ENCODE measurements at places on chromosomes 6 and 20.

- DNase-seq = no peak
Measured at GRCh38 chr6:105952772-105953690, 133.1 kb upstream of the PRDM1 start.

DNA sequence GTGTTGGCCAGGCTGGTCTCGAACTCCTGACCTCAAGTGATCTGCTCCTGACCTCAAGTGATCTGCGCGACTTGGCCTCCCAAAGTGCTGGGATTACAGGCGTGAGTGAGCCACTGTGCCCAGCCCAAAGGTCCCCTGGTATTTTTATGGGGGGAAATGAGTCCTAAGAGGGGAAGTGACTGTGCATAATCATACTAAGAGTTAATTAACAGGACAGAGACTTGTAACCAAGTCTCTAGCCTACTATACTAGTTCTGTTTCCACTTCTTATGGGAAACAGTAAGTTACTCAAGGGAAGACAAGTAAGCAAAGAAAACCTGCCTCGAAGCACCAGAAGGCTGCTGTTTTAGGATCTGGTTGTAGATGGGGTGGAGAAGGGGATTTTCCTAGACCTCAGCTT lies 27.9 kb downstream of the TCF15 start:
- DNase-seq = no peak

DNA sequence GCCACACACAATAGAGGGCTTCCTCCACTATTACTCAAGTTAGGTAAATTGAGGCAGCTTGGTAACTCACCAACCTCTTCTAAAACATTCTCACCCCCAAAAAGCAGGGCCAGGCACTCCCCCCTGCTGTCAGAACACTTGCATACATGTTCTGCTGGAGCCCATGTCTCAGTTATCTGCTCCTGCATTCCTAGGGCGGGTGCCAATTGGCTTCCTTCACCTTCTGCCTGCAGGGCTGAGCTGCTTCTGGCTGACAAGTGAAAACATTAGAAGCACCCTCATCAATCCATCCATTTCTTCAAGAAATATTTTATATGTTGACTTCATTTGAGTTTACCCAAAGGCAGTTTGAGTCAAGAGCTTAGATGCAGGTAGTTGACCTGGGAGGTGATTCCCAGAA lies 4.5 kb upstream of the ENTPD6 start:
- no peak for DNase-seq

- DNase-seq = no peak
Measured at GRCh38 chr6:72626126-72626525, 4.3 kb downstream of the KCNQ5 start.

DNA sequence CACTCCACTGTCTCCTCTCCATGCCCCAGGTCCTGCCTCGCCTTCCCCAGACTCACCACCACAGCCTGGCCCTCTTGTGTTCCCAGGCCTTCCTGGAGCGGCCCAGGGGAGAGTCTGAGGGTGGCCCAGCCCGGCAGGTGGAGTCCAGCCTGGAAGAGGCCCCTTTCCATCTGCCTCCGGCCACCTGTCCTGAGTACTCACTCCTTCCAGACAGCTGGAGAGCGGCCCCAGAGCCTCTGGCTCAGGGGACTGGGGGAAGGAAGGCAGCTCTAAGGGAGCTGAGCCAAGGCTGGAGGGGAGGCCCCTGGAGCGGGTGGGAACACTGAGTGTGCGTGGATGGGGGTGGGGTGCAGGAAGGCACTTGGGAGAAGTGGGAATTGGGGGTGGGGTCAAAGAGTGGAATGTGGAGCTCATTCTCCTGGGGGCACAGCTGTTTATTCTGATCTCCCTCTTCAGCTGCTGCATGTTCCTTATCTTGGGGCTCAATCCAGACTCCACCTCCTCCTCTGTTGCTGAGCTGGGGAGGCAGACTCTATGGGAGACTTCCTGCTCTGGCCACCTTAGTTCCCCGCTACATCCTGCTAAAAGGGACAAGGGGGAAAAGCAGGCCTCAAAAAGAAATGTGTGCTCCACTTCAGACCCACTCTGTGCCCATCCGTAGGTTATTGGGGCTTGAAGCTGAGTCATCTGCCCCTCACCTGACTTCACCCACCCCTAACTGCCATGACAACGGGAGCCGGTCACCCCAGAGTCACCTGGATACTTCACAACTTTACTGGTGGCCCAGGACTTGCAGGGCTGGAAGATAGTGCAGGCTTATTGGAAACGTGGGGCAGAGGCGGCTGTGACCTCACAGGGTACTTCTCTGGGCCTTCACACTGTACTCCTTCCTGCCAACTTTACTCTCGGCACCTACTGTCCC lies 19.5 kb upstream of the TAF8 start:
- DNase-seq = no peak

DNA sequence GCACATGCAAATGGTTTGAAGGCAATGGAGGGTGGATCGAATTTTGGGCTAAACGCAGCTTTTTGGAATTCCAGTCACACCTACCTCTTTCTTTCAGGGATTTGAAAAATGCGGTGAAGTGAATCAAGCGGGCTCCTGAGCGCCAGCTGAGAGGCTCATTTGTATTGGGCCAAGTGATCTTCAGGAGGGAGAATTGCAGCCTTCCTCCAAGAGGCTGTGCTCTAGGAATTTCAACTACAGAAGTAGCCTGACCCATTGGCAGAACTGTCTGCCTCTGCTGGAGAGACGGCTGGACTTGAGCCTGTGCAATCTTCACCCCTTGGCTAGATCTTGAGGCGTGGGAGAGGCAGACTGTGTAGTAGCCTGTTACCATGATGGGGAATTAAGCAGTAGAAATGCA lies 5.7 kb upstream of the TIAM2 start:
- DNase-seq = no peak

- DNase-seq = no peak
Measured at GRCh38 chr6:117530467-117531242, 48.2 kb downstream of the DCBLD1 start.

- no peak for DNase-seq
Measured at GRCh38 chr20:62926229-62927127, at the start of gene DIDO1. DIDO1 (minus strand) TSS chr20:62926505.

DNA sequence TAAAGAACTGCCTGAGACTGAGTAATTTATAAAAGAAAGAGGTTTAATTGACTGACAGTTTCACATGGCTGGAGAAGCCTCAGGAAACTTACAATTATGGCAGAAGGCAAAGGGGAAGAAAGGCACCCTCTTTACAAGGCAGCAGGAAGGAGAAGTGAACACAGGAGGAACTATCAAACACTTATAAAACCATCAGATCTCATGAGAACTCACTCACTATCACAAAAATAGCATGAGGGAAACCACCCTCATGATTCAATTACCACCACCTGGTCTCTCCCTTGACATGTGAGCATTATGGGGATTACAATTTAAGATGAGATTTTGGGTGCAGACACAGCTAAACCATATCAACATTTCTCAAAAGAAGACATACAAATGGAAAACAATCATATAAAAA lies 266.3 kb downstream of the EPM2A start:
- DNase-seq = no peak

DNA sequence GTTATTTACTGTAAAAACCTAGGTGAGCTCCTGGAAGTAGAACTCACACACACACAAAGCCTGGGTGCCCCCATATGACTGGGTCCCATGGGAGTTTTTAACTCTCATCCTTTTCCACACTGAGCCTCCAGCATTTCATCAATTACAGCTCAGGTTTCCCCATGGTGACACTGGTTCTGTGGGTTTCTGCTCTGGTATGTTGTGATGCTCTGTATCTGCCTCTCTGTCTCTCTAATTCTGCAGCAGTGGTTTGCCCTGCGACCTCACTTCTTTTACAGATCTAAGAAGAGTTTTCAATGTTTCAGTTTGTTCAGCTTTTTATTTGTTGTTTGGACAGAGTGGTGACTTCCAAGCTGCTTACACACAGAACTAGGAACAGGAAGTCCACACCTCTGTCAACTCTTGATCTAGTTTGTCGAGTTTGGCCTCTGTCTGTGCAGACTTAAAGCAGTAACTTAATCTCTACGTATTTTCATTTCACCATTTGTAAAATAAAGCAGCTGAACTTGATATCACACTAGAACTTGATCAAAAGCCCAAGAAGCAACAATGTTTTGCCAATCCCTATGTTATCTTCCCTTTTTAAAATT lies 554.3 kb downstream of the EPHA7 start:
- DNase-seq = no peak

- DNase-seq = no peak
Measured at GRCh38 chr20:52847029-52847660, 125.0 kb upstream of the TSHZ2 start.

Data from GM04503 (cell line).